Caki2 (cell line): ENCODE measurements at places on chromosomes 1 and 21.

GRCh38 chr1:198018529-198018928, 101.4 kb downstream of the LHX9 start:
- peak; percentile 87 for DNase-seq

GRCh38 chr1:155294520-155295182, 6.6 kb downstream of the PKLR start:
- DNase-seq = no peak

DNA sequence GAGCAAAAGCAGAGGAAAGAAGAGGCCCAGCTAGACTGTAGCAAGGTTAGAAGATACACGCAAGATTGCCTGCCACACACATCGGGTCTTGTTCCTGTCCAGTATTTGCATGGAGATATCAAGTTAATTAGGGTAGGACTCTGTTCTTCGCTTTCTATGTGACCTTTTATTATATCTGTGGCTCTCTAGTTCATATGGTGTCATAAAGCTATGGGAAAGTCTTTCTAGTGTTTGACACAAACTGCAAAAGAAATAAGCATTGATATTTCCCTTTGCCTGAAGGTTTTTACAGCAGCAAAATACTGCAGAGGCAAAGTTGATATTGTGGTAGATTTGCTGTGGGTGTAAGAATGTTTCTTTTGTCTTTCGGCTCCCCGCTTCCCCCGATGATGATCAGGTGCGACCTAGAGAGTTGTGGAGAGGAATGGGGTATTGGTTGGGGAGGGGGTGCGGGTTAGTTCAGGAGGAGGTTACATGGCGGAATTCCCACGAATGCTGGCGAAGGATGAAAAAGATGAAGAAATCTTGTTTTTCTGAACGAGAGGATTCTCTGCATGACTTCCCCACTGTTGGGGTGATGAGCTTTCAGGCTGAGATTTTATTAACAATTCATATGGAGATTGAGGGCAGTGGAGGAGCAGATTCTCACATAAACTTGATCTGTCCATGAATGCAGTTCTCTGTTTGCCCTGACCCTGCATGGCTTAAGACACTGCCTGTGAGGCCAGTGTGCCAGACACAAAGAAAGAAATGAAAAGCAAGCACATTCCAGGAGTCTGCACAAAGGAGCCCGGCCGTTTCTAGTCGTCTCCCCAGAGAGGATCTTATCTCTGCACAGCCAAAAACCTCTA, 550.2 kb downstream of the USP25 start:
- DNase-seq = no peak

DNA sequence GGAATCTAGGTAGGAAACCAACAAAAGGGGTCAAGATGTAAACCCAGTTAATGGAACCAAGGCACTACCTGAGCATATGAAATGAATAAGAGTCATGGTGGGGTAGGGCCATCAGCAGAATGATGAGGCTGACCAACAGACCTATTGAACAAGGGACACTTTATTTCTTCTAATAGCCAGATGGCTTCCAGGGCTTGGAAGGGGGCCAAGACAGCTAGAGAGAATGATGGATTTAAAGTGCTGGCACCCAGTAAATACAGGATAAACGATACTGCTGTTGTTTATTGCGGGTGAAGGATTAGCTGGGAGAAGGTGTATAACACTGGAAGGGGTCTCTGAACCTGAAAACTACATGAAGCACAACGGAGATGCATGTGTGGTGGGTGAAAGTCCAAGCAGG, 15.6 kb downstream of the DDAH1 start:
- DNase-seq = no peak

GRCh38 chr1:222877854-222878253, 63.0 kb downstream of the DISP1 start:
- no peak for DNase-seq

GRCh38 chr21:36928960-36929359, 37.5 kb downstream of the HLCS start:
- no peak for DNase-seq

- no peak for DNase-seq
Measured at GRCh38 chr1:11781297-11781696, 19.3 kb downstream of the C1orf167 start.

DNA sequence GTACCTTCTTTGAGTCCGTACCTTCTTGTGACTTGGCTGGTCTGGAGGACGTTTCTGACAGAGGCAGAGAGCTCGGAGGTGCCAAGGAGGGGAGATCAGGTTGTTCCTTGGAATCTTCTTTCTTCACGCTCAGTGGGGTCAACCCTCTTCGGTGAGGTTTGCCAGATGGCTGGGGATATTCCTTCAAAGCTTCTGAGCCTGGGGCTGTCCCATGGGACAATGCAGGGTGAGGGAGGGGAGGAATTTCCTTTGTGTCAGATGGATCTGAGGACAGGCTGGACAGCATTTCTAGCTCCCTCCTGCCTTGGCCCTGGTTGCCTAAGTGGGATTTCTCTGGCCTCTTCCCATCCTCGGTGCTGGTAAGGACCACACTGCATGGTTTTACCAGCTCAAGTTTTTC, 95.5 kb upstream of the EDN2 start:
- DNase-seq = no peak

DNA sequence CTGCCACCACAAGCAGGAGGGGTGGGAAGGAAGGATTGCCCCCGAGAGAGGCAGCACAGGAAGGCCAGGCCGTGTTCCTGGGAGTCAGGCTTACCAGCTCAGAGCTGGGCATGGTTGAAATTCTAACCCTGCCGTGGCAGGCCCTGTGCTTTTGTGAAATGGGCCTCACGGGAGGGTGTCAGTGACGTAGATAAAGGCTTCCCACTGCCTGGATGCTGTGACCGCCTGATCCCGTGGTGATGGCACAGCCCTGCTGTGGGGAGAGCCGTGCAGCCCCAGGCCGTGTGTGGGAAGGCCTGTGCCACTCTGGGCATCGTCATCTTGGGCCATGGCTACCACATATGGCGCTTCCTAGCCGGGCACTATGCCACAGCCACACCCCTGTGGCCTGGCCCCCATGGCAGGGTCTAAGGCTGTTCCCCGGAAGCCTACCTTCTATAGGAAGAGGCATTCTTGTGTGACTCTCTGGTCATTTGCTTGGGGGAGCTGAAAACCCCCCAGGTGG, 161.3 kb downstream of the PCBP3 start:
- no peak for DNase-seq

DNA sequence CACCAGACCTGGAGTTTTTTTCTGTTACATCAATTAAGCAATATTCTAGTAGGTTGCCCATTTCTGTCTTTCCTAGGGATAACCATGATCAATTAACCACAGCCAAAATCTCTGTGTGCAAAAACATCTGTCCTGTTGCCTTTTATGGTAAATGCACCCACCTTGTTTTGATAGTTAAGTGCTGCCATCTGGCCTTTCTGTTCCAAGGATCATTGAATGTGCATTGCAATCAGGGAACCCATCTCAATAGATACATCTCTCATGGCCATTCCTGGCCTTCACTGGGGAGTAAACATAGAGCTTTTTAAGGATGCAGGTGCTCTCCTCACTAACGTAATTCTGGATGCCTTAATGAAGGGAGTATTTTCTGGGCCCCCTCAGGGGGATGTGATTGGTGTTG, 111.8 kb upstream of the KIAA1614 start:
- DNase-seq = no peak

DNA sequence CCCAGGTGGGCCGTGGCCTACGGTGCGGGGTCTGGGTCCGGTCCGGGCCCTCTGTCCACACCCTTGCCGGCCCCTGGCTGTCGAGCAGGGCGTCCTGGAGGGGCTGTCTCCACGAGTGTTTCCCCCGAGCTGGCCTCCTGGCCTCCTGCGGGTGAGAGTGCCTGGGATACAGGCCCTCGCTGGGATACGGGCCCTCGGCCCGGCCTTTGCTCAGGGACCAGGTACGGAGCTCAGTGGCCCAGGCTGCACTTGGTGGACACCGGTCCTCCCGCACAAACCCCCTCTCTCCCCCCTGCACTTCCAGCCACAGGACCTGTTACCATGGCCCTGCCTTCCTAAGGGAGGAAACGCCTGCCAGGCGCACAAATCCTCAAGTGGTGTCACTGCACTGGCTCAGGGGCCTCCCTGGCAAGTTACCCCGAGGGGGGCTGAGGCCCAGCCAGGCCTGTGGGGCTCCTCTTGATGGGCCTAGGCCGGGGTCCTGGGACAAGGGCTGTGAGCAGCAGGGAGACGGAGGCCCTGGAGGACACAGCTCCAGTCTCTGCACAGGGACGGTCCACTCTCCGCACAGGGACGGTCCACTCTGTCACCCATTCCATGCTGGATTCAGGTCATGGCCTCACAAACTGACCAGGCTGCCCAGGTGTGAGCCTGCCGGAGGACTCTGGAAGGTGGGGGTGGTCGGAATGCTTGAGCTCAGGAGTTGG, 18.2 kb upstream of the RNF223 start:
- DNase-seq = no peak

- DNase-seq = no peak
Measured at GRCh38 chr1:228090613-228091081, 8.1 kb downstream of the ARF1 start.

DNA sequence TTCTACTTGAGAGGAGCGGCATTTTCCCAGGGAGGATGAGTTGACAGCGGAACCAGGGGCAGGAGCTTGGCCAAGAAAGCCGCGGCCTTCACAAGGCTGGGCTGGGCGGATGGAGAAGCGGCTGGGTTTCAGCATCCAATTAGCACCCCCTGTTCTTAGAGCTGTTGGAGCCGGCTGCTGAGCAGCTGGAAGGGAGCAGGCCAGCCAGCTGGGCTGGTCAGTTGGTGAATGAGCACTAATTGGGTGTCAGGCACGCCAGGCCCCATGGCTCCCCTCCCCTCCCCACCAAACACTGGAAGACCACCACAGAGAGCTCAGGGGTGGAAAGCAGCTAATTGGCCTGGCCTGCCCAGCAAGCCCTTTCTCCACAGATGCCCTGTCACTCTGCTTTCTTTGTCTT, 245.6 kb downstream of the RRAGC start:
- DNase-seq = no peak

GRCh38 chr1:153441238-153441755, 19.2 kb downstream of the S100A7 start:
- DNase-seq = no peak

DNA sequence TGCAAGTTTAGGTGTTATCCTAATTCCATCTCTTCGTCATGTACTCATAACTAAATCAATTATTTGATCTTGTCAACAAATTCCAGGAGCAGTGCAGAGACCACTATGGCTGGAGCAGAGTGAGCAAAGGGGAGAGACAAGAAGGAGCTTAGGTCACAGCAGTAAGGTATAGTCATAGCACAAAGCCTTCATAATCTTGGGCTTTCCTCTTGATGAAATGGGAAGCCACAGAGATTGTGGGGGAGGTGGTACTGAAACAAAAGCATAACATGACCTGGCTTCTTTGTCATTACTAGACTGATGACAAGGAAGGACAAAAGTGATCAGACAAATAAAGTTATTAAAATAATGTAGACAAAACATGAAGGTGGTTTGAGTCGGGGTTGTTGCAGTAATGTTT, 60.1 kb upstream of the PTGS2 start:
- DNase-seq = no peak

DNA sequence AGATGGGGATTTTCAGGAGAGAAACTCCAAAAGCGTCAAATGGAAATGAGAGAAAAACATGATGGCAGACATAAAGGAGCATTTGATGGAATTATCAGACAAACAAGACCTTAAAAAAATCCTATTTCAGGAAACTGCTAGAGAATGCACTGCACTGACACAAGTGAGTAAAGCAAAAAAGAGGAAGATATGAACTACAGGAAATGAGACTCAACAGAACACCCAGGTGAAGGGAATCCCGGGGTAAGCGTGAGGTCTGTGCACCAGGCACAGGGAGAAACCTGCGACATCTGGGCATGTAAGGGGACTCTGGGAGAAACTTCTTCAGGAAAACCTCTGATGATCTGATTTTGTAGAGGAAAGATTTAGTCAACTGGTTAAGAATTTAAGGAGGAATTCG, 2.8 kb downstream of the TARBP1 start:
- DNase-seq = no peak

DNA sequence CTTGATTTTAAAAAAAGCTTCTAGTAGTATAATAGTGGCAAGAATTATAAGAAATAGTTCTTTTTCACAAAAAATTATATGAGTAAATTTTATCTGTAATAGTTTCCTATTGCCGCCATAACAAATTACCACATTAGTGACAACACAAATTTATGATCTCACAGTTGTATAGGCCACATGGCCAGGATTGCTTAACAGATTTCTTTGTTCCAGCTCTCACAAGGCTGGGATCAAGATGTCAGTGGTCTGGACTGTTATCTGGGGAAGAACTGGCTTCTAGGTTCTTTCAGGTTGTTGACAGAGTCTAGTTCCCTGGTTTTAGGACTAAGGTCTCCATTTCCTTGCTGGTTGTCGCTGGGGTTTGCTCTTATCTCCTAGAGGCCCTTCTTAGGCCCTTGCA, 236.4 kb downstream of the USP25 start:
- no peak for DNase-seq

DNA sequence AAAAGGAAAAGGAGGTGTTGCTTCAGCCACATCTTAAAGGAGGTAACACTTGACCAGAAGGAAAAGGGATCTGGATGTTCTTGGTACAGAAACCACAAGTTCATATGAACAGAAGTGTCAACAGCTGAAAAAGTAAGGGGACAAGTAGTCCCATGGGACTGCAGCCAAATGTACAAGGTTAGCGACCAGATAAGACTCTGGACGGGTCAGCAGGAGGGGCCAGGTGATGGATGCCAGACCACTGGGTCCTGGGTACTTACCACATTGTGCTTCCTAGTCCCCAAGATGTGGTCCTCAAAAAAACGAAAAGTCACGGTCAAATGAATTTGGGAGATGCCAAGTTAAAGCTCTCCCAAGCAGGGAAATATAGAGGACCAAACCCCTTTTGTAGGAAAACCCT, 16.6 kb upstream of the BMP8A start:
- DNase-seq = no peak

DNA sequence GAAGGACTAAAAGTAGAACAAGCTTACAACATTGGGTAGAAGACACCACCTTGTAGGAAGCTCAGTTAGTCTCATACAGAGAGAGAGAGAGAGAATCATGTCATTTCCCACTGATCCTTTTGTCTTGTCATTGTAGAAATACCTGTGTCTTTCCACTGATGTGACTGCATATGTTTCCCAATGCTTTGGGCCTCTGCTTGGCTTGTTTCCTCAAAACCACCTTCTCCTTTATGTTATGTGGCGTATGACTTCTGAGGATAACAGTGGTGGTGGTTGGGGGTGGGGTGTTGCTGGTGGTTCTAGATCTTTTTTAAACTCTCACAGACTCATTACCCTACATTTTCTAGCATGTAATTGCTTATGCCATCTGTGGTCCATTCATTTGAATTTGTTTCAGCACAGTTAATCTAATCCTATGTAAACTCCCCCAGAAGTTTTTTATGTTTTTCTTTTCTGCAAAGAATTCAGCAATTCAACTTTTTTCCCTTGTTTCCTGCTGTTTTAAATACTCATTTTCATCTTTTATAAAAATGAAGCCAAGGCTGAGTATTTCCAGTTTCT, 9.3 kb downstream of the RGL1 start:
- no peak for DNase-seq

DNA sequence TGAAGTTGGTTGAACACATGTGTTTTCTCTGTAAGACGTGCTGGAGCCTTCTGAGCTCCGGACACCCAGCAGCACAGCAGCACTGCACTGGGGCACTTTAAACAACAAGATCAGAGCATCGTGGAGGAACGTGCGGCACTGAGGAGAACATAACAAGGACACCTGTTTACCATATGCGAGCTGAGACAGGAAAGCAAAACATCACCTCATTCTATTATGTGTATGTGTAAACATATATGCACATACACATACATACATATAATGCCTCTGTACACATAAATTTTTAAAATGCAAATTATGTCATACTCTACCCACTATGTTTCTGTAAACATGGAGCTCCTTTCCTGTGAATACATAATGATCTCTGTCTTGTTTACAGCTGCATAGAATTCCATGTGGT, 3.2 kb upstream of the KRTAP10-6 start:
- DNase-seq = no peak
